Mesothelial cell of epicardium (in vitro differentiated cells): ENCODE measurements at places on chromosomes 7 and 10. TPM values are rescaled to one million over a fixed set of nuclear protein-coding genes. Genes with fewer than 3 reads are reported as not detected.

The UBTD1 gene
- 9.1 to 9.4 TPM (median 9.4 TPM) in 3 replicates for total RNA-seq

The PTPN20 gene
- not detected in 3 replicates for total RNA-seq

The ANKRD2 gene
- 0.20 to 0.24 TPM (median 0.20 TPM) in 3 replicates for total RNA-seq

The SLC29A4 gene
- total RNA-seq, result 33.6 to 37.9 TPM (median 33.9 TPM) in 3 replicates

The POLD2 gene
- total RNA-seq, result 117 to 126 TPM (median 125 TPM) in 3 replicates

The PKD2L1 gene
- 0.09 TPM in 1 of 3 replicates, not detected in the others for total RNA-seq

The TMEM72 gene
- total RNA-seq, result 0.67 to 0.71 TPM (median 0.68 TPM) in 3 replicates

The TMEM229A gene
- 0.59 to 0.69 TPM (median 0.66 TPM) in 3 replicates for total RNA-seq

The ZNF727 gene
- not detected in 3 replicates for total RNA-seq

The GPRIN2 gene
- total RNA-seq, result 19.6 to 20.7 TPM (median 20.3 TPM) in 3 replicates

The OR2A7 gene
- 10.8 to 11.3 TPM (median 11.1 TPM) in 3 replicates for total RNA-seq

The EXOSC1 gene
- 28.2 to 31.2 TPM (median 30.6 TPM) in 3 replicates for total RNA-seq

The SUPV3L1 gene
- total RNA-seq, result 38.0 to 42.4 TPM (median 38.3 TPM) in 3 replicates

The GRM3 gene
- total RNA-seq, result not detected in 3 replicates

The CDC14C gene
- 0.07 to 0.11 TPM in 2 of 3 replicates, not detected in the other for total RNA-seq

The ELOVL3 gene
- total RNA-seq, result 0.27 to 0.44 TPM (median 0.43 TPM) in 3 replicates

The CHST15 gene
- 34.5 to 39.4 TPM (median 35.9 TPM) in 3 replicates for total RNA-seq

The SPDYE6 gene
- total RNA-seq, result not detected in 3 replicates

The ASB15 gene
- total RNA-seq, result not detected in 3 replicates

The NPC1L1 gene
- total RNA-seq, result 0.07 to 0.20 TPM in 2 of 3 replicates, not detected in the other

The PTTG1IP2 gene
- not detected in 3 replicates for total RNA-seq

The CALML5 gene
- total RNA-seq, result 0.42 TPM in 1 of 3 replicates, not detected in the others

The HYAL4 gene
- total RNA-seq, result not detected in 3 replicates

The KCP gene
- 19.8 to 23.7 TPM (median 22.5 TPM) in 3 replicates for total RNA-seq

The NEUROG3 gene
- not detected in 3 replicates for total RNA-seq

The EVX1 gene
- 1.4 to 2.1 TPM (median 1.8 TPM) in 3 replicates for total RNA-seq

The RELN gene
- 7.3 to 9.7 TPM (median 8.6 TPM) in 3 replicates for total RNA-seq

The PAPOLB gene
- total RNA-seq, result 0.11 to 0.22 TPM (median 0.20 TPM) in 3 replicates

The SAMD9 gene
- 4.2 to 4.5 TPM (median 4.4 TPM) in 3 replicates for total RNA-seq

The UCMA gene
- total RNA-seq, result not detected in 3 replicates

The ANKRD1 gene
- 5.1 to 5.2 TPM (median 5.2 TPM) in 3 replicates for total RNA-seq

The CYP3A7 gene
- 0.33 TPM in 1 of 3 replicates, not detected in the others for total RNA-seq

The TRIM4 gene
- total RNA-seq, result 13.1 to 14.1 TPM (median 13.6 TPM) in 3 replicates

The TUBAL3 gene
- total RNA-seq, result 0.11 to 0.22 TPM in 2 of 3 replicates, not detected in the other

The FGFBP3 gene
- total RNA-seq, result 3.5 to 3.7 TPM (median 3.6 TPM) in 3 replicates

The VWDE gene
- total RNA-seq, result 23.8 to 24.7 TPM (median 24.3 TPM) in 3 replicates

The GIMAP2 gene
- total RNA-seq, result not detected in 3 replicates

The MYPN gene
- not detected in 3 replicates for total RNA-seq

The SPDYE2 gene
- 0.13 TPM in 1 of 3 replicates, not detected in the others for total RNA-seq

The ASZ1 gene
- total RNA-seq, result 0.18 TPM in 1 of 3 replicates, not detected in the others

The LLCFC1 gene
- not detected in 3 replicates for total RNA-seq

The SPOCK2 gene
- 26.7 to 32.4 TPM (median 28.5 TPM) in 3 replicates for total RNA-seq

The RNF148 gene
- 0.18 TPM in 1 of 3 replicates, not detected in the others for total RNA-seq

The GNGT1 gene
- not detected in 3 replicates for total RNA-seq

The OR13A1 gene
- 0.13 to 0.35 TPM (median 0.16 TPM) in 3 replicates for total RNA-seq

The SFTPA2 gene
- 0.11 to 0.34 TPM (median 0.16 TPM) in 3 replicates for total RNA-seq

The APBB1IP gene
- 0.20 to 0.22 TPM in 2 of 3 replicates, not detected in the other for total RNA-seq

The RBM20 gene
- total RNA-seq, result 20.5 to 23.3 TPM (median 20.7 TPM) in 3 replicates

The DENND2A gene
- total RNA-seq, result 31.9 to 38.0 TPM (median 32.3 TPM) in 3 replicates

The GIMAP5 gene
- not detected in 3 replicates for total RNA-seq

The CACUL1 gene
- total RNA-seq, result 63.7 to 65.0 TPM (median 63.9 TPM) in 3 replicates
